ENCODE measurements at places on chromosomes 6 and 20.
A peak's percentile ranks its signal among the peaks of the same experiment; 100 is the strongest.

GRCh38 chr6:15274692-15275387, 29.0 kb downstream of the JARID2 start:
- no peak for DNase-seq

DNA sequence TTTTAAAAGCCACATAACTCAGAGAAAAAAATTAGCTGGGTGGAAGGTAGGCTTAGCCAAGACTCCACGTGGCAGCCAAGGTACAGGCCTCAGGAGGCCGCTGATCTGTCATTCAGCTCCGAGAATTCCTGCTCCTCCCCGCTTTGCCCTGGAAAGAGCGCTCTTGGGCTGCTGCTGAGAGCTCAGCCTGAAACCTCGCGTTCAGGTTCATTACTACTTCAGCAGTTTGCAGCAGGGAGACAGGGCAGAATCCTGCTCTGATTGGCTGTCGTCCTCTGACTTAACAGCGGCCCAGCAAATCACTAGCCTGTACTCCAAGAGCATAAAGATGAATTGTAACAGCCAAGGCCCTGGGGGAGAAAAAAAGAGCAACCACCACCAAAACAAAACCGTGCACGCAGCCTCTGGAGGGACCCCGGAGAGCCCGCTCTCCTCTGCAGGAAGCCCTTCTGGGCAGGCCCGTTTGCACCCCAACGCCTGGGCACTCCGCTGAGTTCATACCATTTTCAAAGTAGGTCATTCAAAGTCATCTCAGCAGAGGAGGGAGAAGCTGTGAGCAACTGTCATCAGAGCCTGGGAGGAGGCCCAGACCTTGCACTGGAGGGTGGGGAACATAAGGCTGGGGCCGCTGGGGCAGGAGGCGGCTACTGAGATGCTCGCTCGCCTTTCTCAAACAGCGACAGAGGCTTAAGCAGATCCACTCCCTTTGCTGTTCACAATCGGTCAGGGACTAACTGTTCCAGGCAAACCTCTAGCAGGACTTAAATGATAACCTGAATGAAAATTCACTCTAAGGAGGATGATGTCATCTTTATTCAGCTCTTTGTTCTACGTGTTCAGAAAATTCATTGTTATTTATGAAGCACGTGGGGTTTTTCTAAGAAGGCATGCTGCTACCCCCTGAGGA, 42.3 kb upstream of the ATXN1 start:
- no peak for DNase-seq

DNA sequence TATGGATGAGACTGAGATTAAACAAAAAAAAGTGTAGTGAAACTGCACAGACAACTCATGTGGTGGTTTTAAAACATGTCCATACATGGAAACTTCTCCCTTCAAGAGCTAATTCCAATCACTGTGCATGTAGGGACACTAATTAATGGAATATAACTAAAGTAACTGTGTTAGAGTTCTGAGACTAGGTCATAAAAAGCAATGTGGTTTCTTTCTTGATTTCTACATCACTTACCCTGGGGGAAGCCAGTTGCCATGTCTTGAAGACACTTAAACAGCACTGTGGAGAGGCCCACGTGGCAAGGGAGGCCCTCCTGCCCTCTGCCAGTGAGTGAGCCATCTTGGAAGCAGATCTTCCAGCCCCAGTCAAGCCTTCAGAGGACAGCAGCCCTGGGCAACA, 118.2 kb upstream of the DST start:
- no peak for DNase-seq

DNA sequence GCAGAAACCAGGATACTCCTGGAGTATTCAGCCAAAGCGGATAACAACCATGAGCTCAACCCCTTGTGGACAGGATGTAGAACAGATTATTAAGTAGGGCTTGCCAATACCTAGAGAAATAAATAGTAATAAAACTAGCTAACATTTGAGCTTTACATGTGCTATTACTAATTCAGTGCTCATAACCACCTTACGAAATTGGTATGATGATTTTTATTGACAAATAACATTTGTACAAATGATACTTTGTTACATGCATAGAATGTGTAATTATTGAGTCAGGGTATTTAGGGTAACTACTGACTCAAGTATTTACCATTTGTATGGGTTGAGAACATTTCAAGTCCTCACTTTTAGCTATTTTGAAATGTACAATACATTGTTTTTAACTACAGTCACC, 287.9 kb downstream of the CDC5L start:
- no peak for DNase-seq

GRCh38 chr20:43541214-43541613, 17.6 kb upstream of the SGK2 start:
- DNase-seq = no peak

GRCh38 chr6:83574783-83575182, 62.4 kb downstream of the PRSS35 start:
- DNase-seq = no peak

DNA sequence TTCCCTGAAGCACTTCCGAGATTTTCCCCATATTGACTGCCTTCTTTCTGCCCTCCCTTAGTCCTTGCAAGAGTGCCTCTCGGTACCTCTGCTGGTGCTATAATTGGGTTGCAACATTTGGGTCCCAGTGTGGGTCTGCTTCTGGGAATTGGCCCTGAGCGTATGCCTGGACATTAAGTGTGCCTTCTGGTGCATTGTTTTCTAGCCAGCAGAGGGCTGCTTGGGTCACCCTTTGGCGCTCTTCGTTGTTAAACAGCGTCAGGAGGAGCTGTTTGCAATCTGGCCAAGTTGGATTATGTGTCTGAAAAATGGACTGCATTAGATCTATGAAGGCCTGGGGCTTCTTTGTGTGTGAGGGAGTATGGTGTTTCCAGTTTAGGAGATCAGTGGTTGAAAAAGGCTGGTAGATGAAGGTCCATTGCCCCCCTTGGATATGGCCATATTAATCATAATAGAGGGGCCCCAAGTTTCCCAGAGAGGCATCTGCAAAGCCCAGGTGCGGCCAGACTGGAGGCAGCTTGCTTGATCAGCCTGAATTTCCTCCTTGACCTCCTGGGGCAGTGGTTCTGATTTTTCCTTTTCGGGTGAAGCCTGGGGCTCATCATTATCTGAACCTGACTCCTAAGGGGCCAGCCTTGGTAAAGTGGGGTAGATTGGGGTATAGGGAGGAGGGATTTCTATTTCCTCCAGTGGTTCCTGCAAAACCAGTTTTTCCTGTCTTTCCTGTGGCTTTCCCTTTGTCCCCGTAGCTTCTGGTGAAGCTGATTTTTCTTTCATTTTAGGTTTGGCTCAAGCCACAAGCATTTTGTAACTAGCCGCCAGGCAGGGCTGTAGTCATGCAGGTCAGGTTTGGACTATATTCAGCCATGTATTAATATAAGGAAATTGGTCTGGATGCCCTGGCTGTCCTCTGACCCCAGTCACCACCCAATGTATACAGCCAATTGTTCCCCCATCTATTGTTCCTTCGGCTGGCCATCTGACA, 85.4 kb upstream of the GPR6 start:
- no peak for DNase-seq

- peak; percentile 30 for DNase-seq
These were observed at the start of gene AKAP7 for GRCh38 chr6:131135244-131136020. AKAP7 (plus strand) TSS chr6:131135467; CDS start chr6:131135764, 297 bp downstream.

GRCh38 chr6:85388531-85388930, 61.4 kb upstream of the NT5E start:
- DNase-seq = no peak

DNA sequence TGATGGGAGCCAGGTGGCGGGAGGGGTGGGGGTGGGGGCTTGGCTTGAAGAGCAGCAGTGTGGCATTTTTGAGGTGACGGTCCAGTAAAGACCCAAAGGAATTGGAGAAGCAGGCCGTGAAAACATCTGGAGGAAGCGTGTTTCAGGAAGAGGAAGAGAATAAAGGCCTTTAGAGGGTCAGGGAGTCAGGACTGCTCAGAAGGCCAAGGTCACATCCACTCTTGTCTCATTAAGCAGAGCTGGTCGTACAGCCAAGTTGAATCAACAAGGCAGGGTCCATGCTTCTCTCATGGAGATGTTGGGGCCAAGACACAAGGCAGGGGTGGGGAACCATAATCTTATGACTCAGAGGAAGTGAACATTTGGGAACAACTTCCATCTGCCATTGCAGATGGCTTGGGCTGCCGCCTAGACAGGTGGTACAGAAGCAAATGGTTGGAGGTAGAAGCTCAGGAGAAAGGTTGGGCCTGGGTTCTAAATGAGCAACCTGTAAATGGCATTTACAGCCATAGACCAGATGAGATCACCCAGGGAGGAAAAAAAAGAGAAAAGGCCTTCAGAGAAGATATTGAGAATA, 179.6 kb downstream of the TTLL2 start:
- no peak for DNase-seq

DNA sequence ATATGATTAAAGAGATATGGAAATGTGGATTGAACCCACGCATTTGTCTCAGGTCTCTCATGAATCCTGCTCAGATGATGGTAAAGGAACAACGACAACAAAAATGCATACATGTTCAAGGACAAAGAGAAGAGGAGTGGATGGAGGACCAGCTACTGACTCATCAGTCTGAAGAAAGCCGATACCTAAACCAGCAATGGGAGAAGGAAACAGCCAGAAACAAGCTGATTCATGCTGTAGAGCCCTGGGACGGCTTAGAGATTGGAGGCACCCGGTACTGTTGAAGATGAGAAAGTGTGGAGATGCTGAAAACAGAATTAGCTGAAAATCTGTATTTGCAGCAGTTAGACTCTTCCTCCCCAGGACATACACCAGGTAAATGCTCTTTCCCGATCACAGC, 14.4 kb upstream of the RIPPLY2 start:
- DNase-seq = no peak

GRCh38 chr6:43873806-43874714, 104.0 kb downstream of the VEGFA start:
- DNase-seq = no peak

DNA sequence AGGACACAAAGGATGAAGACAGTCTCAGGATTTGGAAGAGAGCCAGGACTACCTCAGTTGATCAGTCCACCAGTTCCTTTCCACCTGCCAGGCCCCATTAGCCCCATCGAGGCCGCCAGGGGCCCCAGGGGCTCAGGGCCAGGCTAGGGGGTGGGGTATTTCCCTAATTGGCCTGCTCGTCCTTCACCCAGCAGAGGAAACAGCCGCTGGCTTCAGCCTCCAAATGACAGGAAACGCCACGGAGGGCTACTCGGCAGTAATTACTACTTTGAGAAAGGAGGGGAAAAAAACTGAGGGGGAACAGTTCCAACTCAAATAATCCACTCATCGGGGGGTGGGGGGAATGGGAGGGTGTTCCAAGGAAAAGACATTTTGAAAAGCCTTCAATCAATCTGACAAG, 42.7 kb downstream of the MAFB start:
- no peak for DNase-seq

DNA sequence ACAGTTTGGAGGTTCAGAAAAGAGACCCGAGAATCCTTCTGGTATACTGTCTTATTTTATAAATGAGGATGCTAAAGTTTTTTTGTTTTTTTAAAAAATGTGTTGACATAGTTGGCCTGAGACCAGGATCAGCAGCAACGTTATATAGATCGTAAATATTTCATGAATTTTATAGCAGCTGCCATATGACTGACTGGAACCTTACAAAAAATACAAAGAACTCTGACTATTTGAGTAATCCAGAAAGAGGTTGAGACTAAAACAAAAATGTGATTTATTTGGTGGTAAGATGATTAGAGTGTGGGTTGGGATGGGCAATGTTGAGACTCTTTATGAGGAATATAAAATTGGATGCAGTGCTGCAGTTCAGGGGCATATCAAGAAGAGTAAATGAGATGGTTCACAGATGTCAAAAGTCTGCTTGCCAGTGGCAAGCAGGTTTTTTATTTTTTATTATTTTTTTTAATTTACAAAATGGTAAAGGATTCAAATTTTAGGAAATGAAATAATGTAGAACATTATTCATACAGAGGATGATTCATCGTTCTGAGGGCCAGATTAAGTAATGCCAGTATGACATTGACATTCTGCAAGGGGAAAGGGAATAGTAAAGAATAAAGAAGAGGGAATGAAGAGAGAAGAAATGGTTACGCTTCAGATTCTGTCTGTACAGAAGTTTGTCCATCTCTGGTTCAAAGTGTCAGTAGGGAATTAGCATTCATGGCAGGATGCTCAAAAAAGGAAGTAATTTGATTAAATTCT, 58.5 kb downstream of the SCAF8 start:
- DNase-seq = no peak

DNA sequence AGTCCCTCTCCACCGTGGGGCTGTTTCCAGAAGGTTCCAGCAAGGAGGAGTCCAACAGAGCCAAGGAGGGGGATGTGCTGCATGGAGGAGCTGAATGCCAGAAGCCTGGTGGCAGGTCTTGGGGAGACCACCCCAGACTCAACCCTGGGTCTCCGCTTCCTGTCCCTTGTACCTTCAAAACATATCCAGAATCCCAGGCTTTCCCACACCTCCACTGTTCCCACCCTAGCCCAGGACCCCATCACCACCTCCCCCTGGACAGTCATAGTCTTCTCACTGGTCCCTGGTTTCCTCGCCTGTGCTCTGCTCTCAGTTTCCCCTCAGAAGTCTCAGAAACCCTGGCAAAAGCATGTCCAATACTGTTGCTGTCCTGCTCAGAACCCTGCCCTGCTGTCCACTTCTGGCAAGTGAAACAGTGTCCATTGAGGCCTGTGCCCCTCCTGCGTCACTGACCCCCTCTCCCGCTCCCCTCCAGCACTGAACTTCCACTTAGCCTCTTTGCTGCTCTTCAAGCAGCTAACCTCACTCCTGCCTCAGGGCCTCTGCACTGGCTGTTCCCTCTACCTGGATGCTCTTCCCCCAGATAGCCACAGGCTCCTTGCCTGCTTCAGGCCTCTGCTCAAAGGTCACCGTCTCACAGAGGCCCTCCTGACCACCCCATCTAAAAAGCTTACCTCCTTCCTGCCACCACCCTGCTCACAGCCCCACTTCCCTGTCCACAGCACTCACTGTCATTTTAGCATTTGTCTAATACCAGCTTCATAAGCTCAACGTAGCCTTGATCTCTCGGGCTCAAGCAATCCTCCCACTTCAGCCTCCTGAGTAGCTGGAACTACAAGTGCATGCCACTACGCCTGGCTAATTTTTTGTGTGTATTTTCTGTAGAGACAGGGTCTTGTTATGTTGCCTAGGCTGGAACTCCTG, 169.2 kb downstream of the GRM4 start:
- no peak for DNase-seq

DNA sequence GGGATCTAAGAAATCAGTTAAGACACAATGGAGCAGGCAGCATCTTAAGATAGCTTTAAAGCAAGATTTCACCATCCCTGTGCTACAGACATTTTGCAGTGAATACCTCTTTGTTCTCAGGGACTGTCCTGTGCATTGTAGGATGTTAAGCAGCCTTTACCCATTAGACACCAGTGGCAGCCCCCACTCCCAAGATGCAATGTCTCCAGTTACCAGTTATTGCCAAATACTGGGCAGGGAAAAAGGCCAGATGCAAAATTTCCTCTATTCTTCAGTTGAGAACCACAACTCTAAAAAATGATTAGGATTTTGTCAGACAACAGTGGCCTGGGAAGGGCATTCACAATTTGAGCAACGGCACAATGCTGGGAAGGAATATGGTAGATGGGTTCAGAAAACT, 6.1 kb downstream of the FBXO5 start:
- no peak for DNase-seq

GRCh38 chr6:35737413-35738211, 780 bp downstream of the ARMC12 start:
- DNase-seq = no peak

All from stimulated activated CD4-positive, alpha-beta T cell treated with anti-CD3 and anti-CD28 coated beads, Interleukin-15, amount 100 ng/mL, for 48 hours (primary cell).